Iris pigment epithelial cell (primary cell): ENCODE measurements at places on chromosomes 4 and X.

DNA sequence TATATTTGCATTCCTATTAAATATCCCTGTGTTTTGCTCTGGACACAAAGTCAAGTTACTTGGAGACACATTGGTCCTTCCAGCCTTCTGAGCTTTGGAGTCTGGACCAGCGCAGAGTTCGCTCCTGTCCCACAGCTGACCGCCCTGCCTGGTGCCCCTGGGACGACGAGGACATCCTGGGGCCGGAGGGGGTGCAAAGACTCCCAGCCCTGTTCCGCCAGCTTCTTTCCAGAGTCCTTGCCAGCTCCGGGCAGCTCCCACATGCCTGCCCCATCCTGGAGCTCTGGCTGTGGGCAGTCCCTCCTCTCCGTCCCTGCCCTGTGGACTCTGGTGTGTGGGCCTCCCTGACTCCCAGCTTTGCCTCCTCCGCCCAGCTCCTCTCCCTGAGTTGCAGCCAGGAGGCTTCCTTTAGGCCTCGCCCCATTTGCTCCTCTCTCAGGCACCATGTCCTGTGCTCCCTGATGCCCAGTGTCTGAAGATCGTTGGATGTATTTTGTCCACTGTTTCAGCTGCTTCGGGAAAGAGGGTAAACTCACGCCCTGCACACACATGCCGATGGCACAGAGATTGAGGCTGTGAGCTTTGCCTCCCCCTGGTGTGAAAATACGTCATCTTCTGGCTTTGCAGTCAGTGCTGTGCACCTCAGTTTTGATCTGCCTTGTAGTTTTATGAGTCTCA lies 4.9 kb upstream of the PCGF3 start:
- no peak for DNase-seq

GRCh38 chrX:53088136-53088974 lies 5.6 kb upstream of the KANTR start:
- peak; percentile 87 for DNase-seq

GRCh38 chr4:78205591-78205990 lies 148.5 kb downstream of the FRAS1 start:
- no peak for DNase-seq

GRCh38 chrX:82320569-82320968 lies 1118.7 kb downstream of the SH3BGRL start:
- DNase-seq = no peak

DNA sequence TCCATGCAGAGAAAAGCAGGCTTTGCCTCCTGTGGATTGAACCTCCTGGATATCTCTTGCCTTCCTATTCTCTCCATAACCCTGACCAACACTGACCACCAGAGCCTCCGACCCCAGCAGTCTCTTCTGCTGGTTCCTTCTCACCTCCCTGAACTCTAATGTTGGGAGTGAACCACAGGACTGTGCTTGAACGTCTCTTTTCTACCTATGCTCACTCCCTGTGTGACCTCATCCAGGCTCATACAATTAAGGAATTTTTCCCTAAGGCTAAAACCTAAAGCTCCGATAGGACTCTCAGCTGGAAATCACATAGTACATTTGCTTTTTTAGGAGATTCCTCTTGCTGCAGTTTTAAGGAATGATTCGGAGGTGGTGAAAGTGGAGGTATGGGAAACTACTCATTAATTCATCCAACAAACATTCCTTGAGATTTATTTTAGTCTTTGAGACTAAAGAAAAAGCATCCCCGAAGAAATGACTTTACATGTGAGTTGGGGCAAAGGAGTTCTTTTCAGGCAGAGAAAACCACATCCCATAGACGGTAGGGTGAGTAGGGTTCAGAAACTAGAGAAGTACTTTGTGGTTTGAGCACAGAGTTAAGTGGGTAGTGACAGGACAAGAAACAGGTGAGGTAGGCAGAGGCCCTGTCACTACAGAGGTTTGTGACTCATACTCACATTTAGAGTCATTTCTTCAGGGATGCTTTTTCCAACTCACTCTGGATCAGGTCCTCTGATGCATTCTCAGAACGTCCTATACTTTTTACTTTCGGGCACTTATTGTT lies 30.8 kb downstream of the NDNF start:
- DNase-seq = no peak
